Lower lobe of right lung (tissue), 2 donors: ENCODE measurements at places on chromosomes 1 and 21. TPM values are rescaled to one million over a fixed set of nuclear protein-coding genes. Genes with fewer than 3 reads are reported as not detected.

- DNase-seq = no peak
Observed at GRCh38 chr1:18608534-18608933, 22.1 kb upstream of the PAX7 start.

Gene AADACL4
- not detected for total RNA-seq

Gene COL9A2
- 7.6 TPM for total RNA-seq

Gene CFHR3
- 0.24 TPM for total RNA-seq

DNA sequence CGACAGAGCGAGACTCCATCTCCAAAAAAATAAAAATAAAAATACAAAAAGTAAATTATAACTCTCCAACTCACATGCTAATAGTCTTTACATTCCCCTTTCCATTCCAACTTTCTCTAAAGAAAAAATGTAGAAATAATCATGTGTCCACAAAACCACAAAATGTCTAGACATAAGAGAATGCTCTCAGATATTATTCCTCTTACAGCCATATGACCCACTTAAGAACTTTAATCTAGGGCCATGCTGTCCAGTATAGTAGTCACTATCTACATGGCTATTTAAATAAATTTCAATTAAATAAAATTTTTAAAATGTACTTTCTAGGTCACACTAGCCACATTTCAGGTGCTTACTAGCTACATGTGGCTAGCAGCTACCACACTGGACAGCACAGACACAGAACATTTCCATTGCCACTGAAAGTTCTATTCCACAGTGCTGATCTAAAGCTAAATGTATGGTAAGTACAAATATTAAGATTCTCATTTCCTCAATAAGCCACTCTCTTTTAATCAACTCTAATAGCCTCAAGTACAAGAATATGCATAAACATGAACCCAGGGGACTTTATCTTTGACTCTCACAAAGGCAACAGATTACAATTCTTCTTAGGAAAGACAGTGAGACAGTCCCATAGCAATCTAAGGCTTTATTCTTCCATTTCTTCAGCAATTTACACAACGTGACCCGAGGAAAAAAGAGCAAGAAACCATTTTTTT lies 138.6 kb downstream of the RERE start:
- no peak for DNase-seq

- DNase-seq = no peak
Observed at GRCh38 chr1:109388884-109389637, 8.7 kb downstream of the SORT1 start.

Gene OR2L8
- total RNA-seq = not detected

DNA sequence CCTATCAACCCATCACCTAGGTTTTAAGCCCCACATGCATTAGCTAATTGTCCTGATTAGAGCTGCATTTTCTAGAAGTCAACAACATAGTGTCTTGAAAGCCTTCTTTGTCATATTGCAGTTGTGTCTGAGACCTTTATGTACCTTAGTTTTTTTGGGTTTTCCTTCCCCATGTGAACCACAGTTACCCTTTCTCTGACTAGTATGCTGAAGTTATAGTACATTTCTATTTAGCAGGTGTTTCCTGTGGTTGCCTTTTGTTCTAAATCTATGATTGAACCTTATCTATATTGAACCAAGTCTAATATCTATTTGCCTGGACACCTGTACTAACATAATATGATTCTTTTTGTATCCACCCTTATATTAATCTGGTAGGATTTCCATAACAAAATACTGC lies 135.6 kb downstream of the ST6GALNAC3 start:
- no peak for DNase-seq

Gene UBXN10
- total RNA-seq = 7.8 TPM

- DNase-seq = no peak
Observed at GRCh38 chr1:14773396-14774025, 175.0 kb downstream of the KAZN start.

DNA sequence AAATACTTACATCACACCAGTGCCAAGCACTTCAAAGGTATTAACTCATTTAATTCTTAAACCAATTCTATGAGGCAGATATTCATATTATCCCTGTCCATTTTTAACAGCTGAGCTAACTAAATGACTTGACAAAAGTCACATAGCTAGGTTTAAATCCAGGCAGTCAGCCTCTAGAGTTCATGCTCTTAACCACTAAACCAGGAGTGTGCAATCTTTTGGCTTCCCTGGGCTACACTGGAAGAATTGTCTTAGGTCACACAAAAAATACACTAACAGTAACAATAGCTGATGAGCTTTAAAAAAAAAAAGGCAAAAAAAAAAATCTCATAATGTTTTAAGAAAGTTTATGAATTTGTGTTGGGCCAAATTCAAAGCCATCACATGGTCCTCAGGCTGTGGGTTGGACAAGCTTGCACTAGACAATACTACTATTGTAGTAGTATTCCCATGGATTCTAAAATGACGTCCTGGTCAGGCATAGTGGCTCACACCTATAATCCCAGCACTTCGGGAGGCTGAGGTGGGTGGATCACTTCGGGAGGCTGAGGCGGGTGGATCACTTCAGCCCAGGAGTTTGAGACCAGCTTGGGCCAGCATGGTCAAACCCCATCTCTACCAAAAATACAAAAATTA lies 10.0 kb downstream of the UBR4 start:
- no peak for DNase-seq

- DNase-seq = no peak
Observed at GRCh38 chr1:244231193-244231571, 180.1 kb downstream of the ZBTB18 start.

Gene AMIGO1
- 9.1 TPM for total RNA-seq

- no peak for DNase-seq
Observed at GRCh38 chr21:21165063-21165645, 166.9 kb downstream of the NCAM2 start.

Gene TSPAN1
- 68.9 TPM for total RNA-seq

GRCh38 chr1:202982715-202983430 lies 15.8 kb upstream of the CYB5R1 start:
- DNase-seq = no peak

Gene CDC42SE1
- 114 TPM for total RNA-seq

Gene CGN
- 52.9 TPM for total RNA-seq

- DNase-seq = no peak
Observed at GRCh38 chr1:31623365-31623764, 5.9 kb downstream of the HCRTR1 start.

Gene CTH
- total RNA-seq = 5.0 TPM

GRCh38 chr1:206734499-206735142 lies 36.0 kb upstream of the IL19 start:
- DNase-seq = no peak

Gene B3GALT2
- total RNA-seq = 3.8 TPM

DNA sequence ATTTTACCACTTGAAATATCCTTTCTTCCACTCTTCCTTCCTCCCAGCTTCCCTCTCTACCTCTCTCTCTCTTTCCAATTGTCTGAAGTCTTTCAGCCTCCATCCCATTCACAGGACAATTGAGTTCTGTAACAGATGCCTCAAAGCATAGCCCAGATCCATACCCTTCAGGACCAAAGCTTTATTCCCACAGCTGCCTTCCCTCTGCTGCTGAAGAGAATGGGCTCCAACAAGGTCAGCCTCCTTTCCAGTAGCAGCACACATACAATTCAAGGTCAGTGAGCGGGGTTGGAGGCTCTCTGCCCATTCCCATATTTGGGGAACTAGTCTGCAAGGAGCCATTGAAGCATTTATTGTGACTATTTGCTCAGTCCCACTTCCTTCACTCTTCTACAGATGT lies 179.9 kb downstream of the DPYD start:
- DNase-seq = no peak

- no peak for DNase-seq
Observed at GRCh38 chr1:160400646-160401486, 502 bp downstream of the VANGL2 start.

DNA sequence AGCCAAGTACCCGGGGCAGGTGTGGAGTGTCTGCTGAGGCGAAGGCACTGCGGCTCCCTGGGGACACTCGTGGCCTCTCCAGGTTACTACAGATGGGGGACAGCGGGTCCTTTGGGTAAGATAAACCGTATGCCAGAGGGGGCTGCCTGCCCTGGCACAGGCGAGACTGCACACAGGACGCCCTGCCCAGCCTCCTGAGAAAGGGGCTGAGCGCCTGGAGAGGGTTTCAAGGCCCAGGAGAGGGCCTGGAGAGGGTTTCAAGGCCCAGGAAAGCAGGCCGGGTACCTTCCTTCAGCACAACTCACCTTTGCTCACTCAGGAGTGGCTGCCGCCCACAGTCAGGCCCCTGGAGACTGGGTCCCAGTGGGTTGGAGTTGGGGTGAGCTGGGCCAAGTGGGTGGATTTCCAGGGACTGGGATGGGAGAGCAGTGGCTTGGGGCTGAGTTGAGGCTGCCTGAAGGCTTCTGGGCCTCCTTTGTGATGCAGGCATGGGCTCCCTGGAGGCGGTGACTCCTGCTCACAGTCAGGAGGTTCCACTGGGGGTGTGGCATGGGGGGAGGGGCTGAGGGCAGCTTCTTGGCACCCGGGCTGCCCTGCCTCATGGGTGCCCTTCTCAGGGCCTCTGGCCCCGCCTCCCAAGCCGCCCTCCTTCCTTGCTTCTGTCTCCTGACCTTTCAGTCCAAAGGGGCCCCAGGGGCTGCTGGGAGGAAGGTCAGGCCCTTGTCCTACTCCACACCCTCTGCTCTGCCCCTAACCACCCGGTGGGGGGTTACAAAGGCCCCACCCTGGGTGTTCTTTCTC lies at the start of gene MMEL1:
Gene MMEL1 (minus strand): TSS at position 456 of the 801 bp plus-strand sequence. CDS start 3,532 bp downstream, outside the sequence.
- DNase-seq = no peak

GRCh38 chr1:233617025-233617424 lies 3.1 kb downstream of the KCNK1 start:
- no peak for DNase-seq

Gene OR2L2
- not detected for total RNA-seq

DNA sequence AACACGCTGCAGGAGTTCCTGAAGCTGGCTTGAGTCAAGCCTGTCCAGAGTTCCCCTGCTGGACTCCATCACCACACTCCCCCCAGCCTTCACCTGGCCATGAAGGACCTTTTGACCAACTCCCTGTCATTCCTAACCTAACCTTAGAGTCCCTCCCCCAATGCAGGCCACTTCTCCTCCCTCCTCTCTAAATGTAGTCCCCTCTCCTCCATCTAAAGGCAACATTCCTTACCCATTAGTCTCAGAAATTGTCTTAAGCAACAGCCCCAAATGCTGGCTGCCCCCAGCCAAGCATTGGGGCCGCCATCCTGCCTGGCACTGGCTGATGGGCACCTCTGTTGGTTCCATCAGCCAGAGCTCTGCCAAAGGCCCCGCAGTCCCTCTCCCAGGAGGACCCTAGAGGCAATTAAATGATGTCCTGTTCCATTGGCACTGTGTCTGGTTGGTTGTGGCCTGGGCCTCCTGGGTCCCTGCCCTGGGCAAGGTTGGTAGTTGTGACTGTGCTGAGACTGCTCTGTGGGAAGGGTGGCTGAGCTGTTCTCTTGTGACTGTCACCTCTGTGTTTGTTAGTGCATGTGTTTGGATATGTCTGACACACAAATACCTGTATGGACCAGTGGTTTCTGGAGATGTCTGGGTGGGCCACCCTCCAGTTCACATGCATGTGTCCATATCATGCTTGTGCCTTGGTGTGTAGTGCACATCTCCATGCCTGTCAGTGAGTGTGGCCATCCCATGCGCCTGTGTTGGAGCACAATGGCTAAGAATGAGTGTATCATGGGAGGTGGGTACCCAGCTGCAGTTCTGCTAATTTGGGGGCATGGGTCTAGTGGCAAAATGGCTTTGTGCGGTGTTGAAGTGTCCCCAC lies 1.4 kb downstream of the SH3BGRL3 start:
- no peak for DNase-seq

- no peak for DNase-seq
Observed at GRCh38 chr1:162161916-162162550, 92.5 kb downstream of the NOS1AP start.

Gene PTGFRN
- 31.1 TPM for total RNA-seq

- DNase-seq = no peak
Observed at GRCh38 chr21:45125357-45125756, 51.0 kb downstream of the ADARB1 start.

GRCh38 chr1:110829955-110830553 lies 42.9 kb upstream of the CD53 start:
- DNase-seq = no peak

GRCh38 chr1:1462318-1462966 lies 9.1 kb upstream of the ATAD3B start:
- peak; percentile 87 for DNase-seq

DNA sequence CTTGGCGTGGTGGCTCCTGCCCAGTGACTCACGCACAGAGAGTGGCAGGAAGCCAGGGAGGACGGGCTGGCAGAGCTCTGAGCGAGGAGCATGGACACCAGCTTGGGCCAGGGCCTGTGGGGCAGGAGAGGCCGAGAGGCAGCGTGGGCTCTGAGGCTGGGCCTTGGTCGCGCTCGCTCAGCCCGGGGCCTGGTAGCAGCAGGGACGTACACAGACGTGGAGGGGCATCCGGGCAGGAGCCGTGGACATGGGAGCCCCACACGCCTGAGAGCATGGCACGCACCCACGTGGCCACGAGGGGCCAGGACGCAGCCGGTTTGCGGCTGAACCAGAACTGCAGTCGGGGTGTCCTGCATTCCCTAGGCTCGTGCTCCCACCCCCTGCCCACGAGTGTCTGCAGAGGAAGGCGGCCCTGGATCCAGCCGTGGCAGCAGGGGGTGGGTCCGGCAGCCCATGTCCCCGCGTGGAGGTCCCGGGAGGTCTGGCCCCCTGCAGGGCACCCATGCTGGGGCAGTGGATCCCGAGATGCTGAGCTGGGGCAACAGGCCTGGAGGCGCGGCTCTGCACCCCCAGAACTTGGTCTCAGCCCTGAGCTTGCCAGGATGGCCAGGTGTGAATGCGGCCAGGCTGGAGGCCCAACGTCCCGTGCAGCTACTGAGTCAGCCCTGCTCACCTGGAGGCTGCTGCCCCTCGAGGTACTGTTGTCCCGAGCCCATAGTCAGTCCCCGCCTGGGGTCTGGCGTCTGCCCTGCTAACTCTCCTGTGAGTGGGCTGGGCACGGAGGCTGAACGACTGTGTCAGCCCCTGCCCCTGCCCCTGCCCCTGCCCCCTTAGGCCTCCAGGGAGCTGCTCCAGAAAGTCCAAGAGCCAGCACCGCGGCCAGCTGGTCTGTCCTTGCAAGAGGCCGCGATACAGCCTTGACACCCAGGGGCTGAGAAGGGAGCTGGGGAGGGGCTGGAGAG lies 61.6 kb downstream of the SLX9 start:
- peak; percentile 47 for DNase-seq

Gene TSSK3
- total RNA-seq = 2.1 TPM

GRCh38 chr1:21299780-21300395 lies 9.6 kb upstream of the ECE1 start:
- no peak for DNase-seq

DNA sequence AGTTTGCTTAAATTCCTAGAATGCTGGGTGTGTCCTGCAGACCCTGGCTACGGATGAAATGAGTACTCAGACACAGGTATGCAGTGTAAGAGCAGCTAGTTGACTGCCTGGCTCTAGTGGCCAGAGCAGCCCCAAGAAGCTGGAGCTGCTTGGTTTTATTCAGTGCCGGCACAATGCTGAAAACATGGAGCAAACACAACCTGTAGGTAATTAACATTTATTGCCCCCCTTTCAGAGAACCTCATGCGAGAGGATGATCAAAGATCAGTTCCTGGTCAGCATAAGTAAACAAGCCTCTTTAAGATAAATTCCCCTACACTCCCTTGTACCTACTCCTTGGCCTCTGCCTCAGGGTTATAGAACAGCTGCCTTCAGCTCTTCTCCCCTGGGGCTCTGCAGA lies 43.2 kb downstream of the MRPS6 start:
- no peak for DNase-seq

Gene EXOC8
- total RNA-seq = 20.6 TPM
